ENCODE measurements at places on chromosomes 2 and 18. TPM values are rescaled to one million over a fixed set of nuclear protein-coding genes. Genes with fewer than 3 reads are reported as not detected.

Gene C1QL2
- not detected for total RNA-seq

Gene PIEZO2
- 270 TPM for total RNA-seq

Gene ANKRD30B
- total RNA-seq = not detected

Gene NEURL3
- total RNA-seq = 0.32 TPM

Gene AQP4
- total RNA-seq = not detected

Gene RBFA
- 37.8 TPM for total RNA-seq

Gene MAL
- total RNA-seq = not detected

Data from bladder microvascular endothelial cell (primary cell).